Activated naive CD4-positive, alpha-beta T cell treated with anti-CD3 and anti-CD28 coated beads, Interleukin-2, amount 50 U/mL, for 16 hours (primary cell): ENCODE measurements at places on chromosomes 13 and 19.

- DNase-seq: peak; percentile 63
These were observed 19.2 kb upstream of the UQCR11 start for GRCh38 chr19:1624458-1624857.

DNA sequence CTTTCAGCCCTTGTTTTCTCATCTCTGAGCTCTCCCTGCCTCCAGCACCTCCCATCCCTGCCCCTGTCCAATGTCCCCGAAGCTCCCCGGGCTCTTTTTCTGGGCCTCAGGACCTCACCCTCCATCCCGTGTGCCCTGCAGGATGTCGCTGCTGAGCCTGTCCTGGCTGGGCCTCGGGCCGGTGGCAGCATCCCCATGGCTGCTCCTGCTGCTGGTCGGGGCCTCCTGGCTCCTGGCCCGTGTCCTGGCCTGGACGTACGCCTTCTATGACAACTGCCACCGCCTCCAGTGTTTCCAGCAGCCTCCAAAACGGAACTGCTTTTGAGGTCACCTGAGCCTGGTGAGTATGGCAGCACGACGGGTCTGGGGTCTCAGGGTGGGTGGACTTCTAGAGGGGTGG, 51.1 kb upstream of the CYP4F8 start:
- DNase-seq: no peak

DNA sequence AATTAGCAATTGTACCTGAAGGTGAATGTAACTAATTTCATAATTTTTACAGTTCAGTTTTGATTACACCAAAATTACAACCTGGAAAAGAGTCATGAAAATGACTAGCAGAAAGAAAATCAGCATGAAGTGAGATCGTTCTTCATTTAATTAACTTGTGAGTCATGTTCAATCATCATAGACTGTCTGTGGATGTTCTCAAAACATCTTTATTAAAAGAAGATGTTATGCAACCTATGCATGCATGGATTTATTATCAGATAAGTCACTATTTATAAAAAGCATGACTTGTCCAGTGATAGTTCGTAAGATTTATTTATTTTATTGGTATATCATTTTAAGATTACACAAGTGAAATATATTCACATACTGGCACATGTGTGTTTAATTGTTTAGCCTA, 245.9 kb downstream of the ITGBL1 start:
- DNase-seq: no peak

- DNase-seq: no peak
These were observed 28.6 kb upstream of the MBNL2 start for GRCh38 chr13:97193577-97193976.

DNA sequence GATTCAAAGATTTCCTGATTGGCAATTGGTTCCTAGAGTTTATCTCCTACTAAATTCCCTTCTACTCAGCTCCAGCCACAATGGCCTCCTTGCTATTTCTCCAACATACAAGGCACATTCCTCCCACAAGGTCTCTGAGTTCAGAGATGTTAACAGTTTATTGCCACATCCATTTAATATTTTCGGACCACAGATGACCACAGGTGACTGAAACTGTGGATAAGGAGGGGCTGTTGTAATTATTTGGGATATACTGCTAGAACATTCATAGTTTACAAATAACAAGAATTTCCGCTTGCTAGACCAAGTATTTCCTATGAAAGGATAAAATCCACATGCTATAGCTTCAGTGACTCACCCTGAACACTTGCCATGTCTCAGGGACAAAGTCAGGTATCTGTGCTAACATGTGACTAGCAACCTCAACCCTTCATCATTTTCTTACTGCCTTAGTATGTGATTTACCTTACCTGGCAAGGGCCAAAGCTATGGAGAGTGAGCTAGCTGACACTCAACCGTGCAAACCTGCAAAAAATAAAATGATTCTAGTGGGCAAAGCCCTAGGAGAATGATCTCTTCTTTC, 117.7 kb downstream of the TBC1D4 start:
- DNase-seq: no peak

DNA sequence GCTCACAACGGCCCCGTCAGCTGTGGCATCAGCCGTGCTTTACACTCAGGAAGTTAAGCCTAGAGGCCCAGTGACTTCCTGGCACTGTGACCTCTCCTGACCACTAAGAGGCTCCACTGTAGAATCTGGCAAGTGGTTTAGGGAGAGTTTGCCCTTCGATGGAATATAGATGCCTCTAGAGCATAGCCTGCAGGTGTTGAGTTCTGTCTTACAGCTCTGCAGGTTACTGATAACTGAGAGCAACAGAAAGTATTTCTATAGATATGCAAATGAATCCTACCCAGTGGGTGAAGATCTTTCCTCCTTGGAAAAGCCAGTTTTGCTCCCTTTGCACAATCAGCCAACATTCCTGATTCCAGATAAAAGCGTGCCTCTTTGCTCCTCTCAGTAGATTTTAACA, 35.8 kb downstream of the ATP12A start:
- no peak for DNase-seq

DNA sequence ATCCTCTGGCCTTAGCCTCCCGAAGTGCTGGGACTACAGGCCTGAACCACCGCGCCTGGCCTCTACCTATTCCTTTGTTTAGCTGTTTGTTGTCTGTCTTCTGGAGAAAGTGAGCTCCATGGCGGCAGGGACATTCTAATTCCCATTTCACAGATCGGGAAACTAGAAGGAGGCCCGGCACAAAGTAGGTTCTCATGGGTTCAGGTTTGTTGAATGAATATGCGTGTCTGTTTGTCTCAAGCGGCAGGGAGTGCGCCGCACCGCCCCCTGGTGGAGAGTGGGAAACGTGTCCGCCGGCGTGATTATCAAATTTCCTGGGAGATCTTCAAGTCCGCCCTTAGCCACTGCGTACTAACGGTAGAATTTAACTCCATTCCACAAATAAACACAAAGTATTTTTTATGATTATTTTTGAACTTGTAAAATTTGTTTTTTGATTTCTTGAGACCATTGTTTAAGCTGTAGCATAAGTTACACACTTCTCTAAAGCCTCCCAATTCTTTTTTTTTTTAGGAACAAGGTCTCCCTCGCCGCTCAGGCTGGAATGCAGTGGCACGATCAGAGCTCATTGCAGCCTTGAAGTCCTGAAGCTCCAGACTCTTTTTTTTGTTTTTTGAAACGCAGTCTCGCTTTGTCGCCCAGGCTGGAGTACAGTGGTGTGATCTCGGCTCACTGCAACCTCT, 8.9 kb upstream of the CCDC9 start:
- DNase-seq: peak; percentile 78

- no peak for DNase-seq
These were observed 16.0 kb upstream of the GNA15 start for GRCh38 chr19:3119693-3120380.

GRCh38 chr19:28349604-28350003, 863.3 kb downstream of the UQCRFS1 start:
- DNase-seq: no peak

GRCh38 chr19:35278578-35279284, 3.6 kb upstream of the HAMP start:
- no peak for DNase-seq

- no peak for DNase-seq
These were observed 16.4 kb upstream of the C19orf33 start for GRCh38 chr19:38287604-38288003.

DNA sequence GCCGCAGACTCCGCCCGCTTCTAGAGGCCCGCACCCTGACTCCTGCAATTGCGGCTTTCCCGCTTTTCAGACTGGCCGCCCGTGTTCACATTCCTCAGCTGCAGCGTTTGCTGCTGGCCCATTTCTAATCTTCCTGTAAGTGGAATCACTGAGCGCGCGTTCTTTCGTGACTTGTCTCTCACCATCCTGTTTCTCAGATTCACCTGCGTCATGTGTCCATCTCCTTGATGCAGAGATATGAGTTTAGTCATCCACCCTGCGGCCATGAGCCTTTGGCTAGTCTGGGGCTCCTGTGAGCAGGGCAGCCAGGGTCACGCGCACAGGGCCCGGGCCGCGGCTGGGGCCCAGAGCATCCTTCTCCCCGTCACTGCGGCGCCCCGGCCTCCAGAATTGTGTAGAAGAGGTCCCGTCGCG, 110.0 kb downstream of the CRYL1 start:
- DNase-seq: no peak

GRCh38 chr13:71618159-71618558, 248.8 kb downstream of the DACH1 start:
- DNase-seq: no peak

DNA sequence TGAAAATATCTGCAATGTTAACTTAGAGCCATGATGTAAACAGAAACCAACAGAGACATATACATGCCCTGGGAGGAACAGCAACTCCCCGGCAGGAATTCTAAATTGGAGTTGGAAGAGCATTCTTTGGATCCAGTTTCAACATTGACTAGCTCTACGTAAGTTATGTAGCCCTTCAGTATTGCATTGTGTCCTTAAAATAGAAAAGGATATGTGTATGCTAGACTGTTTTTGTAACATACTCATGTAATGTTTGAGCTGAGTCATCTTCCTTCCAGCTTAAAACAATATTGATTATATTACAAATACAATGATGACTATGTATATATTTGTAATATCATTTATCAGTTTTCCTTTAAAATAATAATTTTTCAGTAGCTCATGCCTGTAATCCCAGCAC, 1422.2 kb upstream of the PCDH20 start:
- DNase-seq: no peak

- DNase-seq: no peak
These were observed 7.4 kb downstream of the B3GNT3 start for GRCh38 chr19:17802137-17802858.

GRCh38 chr19:7888826-7889217, 512 bp downstream of the LRRC8E start:
- no peak for DNase-seq

DNA sequence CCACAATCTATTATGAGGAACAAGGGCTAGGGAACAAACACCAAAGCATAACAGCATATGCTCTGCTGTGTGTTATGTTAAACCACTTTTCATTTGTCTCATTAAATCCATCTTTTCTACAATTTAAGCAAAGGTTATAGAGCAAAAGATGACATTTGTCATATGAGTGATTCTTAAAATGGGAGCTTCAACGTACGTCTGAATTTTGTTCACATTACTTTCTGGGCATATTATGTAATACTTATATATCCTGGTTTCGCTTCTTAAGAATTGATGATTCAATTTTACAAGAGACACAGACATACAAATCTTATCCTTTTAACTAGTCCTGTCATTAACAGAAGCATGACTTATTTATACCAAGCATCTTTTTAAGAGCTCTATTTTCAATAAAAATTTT, 3.3 kb upstream of the TPP2 start:
- DNase-seq: no peak

GRCh38 chr19:49130325-49130724, 11.0 kb downstream of the PPFIA3 start:
- DNase-seq: no peak

GRCh38 chr13:57311009-57311586, 144.1 kb downstream of the PRR20E start:
- DNase-seq: no peak

DNA sequence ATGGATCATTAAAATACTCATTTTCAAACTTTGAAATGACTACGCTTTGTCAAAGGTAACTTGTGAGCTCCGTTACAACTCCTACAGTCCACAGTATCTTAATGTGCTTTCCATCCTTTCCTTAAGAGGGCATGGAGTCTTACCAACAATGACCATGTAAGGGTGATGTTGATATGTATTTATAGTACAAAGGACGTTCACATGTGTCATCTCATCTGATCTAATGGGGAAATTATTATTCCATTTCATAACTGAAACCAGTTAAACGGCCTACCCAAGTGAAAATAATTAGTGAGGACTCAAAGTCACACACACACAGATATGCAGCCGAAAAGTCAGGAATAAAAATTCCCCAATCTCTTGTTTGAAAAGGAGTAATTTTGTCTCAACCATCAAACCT, 9.6 kb downstream of the USP12 start:
- DNase-seq: no peak

DNA sequence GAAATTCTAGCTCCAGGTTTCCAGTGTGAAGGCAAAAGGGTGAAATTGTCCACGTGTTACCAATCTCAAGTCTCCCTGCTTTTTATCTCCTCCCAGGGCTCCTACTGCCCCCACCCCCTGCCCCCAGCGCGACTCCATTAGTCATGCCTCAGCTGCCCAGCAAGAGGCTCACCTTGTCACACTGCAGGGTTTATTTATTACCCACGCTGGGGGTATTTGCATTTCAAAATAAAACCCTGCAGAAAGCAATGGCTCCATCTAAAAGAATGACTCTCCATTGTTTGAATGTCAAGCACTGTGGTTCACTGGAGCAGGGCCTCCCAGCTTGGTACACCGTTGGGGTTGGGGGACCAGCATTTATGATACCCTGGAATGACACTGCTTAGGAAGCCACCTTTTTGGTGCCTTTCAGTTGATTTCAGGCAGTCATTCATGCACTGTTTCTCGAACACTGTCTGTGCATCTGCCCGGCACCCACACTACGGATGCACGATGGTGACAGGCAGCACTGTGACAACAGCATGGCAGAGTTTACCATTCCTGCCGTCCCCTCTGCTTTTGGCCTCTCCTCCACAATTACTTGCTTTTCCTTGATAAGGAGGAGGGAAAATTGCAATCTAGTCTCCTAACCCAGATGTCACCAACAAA, 9.9 kb upstream of the POP4 start:
- DNase-seq: no peak

GRCh38 chr13:53398051-53398450, 369.4 kb downstream of the OLFM4 start:
- DNase-seq: no peak

DNA sequence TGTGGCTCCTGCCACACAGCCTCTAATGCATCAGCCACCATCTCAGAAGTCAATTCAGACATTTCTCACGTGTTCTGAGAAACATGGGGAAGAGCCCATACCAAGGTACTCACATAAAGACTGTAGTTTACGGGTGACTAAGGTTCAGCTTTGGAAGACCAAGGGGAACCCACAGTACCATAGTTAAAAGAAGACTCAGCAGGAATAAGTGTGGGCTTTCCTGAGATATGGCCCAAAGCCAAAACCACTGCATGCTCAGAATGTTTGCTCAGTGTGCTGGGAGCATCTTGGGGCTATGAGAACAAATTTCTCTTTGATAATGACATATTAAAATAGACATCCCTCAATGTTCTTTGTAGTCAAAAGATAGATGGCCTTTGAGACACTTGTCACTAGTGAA, 283.8 kb downstream of the DCT start:
- DNase-seq: no peak

GRCh38 chr19:50568728-50569698, 778 bp upstream of the LRRC4B start:
- DNase-seq: no peak

DNA sequence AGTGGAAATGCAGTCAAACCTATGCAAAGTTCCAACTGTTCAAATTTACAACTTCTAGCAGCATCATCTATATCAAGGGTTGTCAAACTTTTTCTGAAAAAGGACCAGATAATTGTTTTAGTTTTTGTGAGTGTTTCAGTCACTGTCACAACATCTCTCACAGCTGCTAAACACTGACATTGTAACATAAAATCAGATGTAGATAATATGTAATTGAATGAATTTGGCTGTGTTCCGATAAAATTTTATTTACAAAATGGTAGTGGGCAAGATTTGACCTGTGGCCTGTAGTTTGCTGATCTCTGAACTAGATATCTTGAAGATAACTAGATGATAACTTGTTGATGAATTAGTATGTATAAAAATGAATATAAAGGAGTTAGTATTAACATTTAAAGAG, 1679.1 kb upstream of the PCDH20 start:
- DNase-seq: no peak
